ENCODE measurements at places on chromosomes 1 and 21.

DNA sequence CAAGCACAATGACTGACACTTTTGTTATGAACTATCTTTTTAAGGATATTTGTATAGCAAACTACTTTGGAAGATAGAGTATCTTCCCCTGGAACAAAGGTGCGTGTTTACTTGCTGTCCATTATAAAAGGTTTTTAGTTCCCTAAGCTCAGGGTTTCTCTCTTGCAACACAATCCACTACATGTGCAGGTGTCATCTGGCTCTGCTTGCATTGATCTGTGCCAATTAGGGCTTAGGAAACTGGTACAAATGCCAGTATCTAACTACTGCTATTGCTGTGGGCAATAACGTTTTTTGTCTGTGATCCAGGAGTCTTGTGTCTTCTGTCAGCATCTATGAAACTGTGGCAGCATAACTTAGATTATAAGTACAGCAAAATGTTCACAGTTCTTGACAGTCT is 68.3 kb upstream of the ABCD3 start:
- DNase-seq = no peak

- no peak for DNase-seq
Measured at GRCh38 chr1:88327391-88328267, 356.4 kb upstream of the PKN2 start.

- no peak for DNase-seq
Measured at GRCh38 chr1:8137481-8138244, 111.6 kb upstream of the ERRFI1 start.

DNA sequence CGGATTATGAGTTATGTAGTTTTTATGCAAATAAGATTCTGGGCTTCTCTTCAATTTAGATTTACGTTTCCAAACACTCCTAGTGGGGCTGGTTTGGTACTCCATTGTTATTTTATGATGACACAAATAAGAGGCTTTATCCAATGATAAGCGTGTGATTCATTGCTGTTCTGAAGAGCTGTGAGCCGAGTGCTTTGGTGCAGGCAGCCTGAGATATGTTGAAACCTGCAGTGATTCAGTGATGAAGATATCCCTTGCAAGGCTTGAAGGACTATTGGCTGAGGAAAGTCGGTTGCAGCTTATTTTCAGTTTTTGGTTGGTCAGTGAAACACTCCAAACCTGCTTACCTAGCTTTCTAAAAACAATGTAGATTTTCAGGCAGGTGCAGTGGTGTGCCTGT is 112.2 kb downstream of the RYR2 start:
- no peak for DNase-seq

DNA sequence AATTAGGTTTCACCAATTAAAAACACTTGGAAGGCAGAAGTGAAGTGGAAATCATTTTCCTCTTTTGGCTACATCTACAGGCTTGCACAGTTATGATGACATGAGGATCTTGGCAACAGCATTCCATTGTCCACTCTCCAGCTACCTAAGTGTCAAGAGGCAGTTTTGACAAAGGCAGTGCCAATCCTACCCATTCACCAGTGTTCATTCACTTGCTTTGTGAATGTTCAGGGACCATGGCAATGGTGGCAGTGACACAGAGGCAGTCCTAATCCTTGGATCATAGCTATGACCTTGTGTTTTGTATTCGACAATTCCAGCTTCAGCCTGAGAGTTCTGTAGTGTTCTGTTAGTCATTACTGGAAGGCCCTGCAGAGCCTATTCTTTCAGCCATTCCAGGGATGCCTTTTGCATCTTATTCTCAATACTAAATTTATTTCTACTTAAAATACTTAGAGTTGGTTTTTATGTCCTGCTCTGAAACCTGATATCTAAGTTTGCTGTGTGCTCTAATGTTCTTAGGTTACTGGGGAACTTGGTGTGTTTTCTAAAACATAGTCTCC is 36.7 kb downstream of the CRB1 start:
- no peak for DNase-seq

- no peak for DNase-seq
Measured at GRCh38 chr1:192225703-192226102, 67.4 kb downstream of the RGS18 start.

GRCh38 chr1:150150133-150151021 is 661 bp downstream of the PLEKHO1 start:
- no peak for DNase-seq

DNA sequence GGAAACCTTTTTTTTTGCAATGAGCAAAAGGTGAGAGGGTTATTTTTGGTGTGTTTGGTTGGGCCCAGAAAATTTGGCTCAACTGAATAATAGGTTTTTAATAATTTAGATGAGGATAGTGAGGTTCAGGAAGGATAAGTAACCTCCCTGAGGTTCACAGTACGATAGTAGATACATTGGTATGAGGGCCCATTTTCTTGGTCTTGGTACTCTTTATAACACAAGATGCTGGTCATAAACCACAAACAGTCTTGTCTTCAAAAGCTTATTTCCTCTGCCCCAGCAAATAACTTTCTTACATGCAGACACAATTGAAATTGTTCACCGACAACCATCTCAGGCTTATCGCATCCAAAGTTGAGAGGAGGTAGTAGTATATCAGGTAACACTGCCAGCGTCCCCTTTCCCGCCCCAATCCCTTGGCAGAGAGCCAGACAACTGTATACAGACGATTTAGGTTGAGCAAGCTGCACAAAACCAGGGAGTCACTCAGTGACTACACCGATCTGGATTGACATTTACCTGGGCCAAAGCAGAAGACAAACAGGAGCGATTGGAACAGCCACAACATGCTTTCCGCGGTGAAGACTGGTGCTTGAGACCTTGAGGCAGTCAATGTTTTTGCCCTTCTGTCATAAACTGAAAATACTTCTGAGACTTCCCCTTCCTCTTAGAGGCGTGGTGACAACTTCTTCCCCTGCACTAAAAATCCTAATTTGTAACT is at the start of gene SLAMF6:
Gene SLAMF6 (minus strand): TSS at position 634 of the 724 bp plus-strand sequence. CDS start 63 bp downstream, at position 571.
- no peak for DNase-seq

- DNase-seq = no peak
Measured at GRCh38 chr1:91018006-91018405, 3.8 kb downstream of the ZNF644 start.

DNA sequence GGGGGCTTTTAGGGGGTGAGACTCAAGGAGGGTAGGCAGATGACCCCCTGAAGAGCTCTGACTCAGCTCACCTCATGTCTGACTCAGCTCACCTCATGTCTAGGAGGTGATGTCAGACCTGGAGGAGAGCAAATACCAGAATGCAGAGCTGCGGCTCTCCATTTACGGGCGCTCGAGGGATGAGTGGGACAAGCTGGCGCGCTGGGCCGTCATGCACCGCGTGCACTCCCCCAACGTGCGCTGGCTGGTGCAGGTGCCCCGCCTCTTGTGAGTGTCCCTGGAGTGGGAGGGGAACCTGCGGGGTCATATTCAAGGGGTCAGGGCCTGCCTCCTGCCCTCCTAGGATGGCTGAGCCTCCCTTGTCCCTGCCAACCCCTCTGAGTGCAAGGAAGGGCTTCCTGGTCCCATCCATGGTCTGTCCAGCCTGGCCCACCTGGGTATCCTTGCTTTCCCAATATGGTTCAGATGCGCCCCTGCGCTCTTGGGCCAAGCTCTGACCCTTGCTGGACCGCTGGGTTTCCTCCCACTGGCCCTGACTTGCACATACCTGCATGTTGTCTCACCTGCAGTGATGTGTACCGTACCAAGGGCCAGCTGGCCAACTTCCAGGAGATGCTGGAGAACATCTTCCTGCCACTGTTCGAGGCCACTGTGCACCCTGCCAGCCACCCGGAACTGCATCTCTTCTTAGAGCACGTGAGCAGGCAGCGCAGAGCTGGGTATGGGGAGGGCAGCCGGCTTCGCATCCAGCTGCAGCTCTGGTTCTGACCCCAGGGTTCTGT is 9.1 kb downstream of the AMPD2 start:
- DNase-seq = no peak

GRCh38 chr21:19950347-19950746 is 1047.9 kb upstream of the NCAM2 start:
- DNase-seq = no peak

DNA sequence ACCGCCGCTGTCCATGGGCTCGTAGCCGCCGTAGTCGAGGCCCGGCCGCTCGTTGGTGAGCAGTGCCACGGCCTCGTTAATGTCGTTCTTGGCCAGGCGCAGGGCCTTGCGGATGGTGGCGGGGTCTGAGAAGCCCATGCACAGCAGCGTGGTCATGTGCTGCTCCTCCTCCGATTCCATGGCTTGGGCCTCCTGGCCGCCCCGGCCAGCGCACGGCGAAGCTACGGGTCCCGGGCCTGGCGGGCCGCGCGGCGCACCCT is 300 bp downstream of the USP24 start:
- DNase-seq = no peak

- DNase-seq = no peak
Measured at GRCh38 chr1:157080714-157081113, 18.9 kb downstream of the ETV3L start.

DNA sequence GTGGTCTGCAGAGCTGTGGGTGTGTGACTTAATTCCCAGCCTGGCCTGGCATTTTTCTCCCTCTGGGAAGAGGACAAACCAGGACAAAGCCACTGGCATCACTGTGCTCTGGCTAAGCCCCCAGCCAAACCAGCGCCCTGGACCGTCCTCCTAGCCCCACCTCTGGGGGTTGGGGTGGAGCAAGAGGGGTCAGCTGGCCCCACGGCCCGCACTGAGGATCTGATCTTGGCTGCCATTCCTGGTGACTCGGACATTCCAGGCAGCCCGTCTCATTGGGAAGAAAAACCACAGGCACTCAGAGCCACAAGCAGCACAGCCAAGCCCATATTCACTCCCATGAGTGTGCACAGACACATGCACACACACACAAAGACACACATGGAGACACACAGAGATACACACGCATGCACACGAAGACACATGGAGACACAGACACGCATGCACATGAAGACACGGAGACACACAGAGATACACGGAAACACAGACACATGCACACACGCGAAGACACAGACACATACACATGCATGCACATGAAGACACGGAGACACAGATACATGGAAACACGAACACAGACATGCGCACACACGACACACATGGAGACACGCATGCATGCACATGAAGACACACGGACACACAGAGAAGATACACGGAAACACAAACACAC is 2.3 kb upstream of the MXRA8 start:
- no peak for DNase-seq

GRCh38 chr1:229300099-229300757 is 29.3 kb downstream of the RAB4A start:
- DNase-seq = no peak

- DNase-seq = no peak
Measured at GRCh38 chr1:104294259-104294658, 544.6 kb downstream of the AMY1C start.

GRCh38 chr1:72670902-72671301 is 388.6 kb upstream of the NEGR1 start:
- no peak for DNase-seq

- no peak for DNase-seq
Measured at GRCh38 chr21:35537604-35538003, 488.5 kb upstream of the RUNX1 start.

- DNase-seq = no peak
Measured at GRCh38 chr1:177953549-177953948, 16.3 kb downstream of the SEC16B start.

DNA sequence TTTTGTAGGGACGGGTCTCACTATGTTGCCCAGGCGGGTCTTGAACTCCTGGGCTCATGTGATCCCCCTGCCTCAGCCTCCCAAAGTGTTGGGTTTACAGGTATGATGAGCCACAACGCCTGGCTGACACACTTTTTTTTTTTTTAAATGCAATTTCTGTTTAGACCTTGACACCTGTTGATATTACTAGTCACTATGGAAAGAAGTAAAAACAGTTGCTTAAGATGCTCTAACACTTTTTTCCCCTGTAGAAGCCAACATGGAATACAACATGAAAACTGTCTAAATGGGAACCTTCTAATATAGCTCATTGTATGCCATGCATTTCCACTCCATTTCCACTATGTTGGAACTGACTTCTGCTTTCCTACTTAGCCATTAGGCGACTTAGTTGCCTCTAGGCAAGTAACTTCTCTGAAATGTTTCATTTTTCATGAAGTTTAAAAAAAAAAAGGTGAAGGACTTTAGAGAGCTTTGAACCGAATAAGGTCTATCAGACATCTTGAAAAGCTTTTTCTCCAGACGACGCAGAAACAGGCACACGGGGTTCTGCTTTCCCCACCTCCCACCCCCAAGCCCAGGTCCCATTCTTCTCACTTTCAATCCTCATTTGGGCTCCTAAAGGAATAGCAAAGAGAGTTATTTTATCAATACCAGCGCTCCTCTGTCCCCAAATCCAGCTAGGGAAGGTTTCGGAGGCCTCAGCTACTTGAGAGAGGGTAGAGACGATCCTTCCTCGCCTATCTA is 648 bp upstream of the DR1 start:
- DNase-seq = no peak

DNA sequence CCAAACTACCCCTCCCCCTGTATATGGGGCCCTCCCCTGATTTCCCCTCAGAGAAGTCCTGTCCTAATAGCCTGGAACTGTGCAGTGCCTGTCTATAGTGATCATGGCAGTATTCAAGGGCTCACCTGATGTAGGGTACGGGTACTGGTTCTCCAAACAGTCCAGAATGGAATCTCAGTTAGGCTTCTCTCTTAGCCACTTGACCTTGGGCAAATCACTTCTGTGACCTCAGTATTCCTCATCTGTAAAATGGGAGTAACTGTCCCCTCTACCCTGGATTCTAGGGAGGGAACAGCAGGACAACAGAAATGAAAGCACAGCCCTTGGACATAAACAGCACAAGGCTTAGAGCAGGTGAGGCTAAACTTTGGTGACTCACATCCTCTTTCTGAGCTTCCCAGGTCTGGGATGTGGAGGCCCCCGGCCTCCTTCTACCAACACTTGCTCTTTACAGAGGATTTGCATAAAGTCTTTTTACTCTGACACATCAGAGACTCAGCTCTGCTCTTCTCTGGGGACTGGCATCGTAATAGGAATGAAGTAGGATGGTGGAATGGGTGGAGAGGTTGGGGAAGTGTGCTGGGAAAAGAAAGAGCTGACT is 20.0 kb upstream of the PDZK1IP1 start:
- DNase-seq = no peak

GRCh38 chr1:27536767-27537166 is 46.8 kb upstream of the WASF2 start:
- DNase-seq = no peak

DNA sequence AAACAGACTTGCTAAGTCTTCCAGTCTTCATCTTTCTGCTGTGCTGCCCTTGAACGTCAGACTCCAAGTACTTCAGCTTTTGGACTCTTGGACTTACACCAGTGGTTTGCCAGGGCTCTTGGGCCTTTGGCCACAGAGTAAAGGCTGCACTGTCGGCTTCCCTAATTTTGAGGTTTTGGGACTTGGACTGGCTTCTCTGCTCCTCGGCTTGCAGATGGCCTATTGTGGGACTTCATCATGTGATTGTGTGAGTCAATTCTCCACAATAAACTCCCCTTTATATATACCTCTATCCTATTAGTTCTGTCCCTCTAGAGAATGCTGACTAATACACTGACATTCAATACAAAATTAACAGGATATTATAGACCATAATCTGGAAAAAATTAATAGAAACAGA is 628.1 kb downstream of the PLPP3 start:
- no peak for DNase-seq
